Fibroblast of lung (primary cell): ENCODE measurements at places on chromosomes 12 and 14.

DNA sequence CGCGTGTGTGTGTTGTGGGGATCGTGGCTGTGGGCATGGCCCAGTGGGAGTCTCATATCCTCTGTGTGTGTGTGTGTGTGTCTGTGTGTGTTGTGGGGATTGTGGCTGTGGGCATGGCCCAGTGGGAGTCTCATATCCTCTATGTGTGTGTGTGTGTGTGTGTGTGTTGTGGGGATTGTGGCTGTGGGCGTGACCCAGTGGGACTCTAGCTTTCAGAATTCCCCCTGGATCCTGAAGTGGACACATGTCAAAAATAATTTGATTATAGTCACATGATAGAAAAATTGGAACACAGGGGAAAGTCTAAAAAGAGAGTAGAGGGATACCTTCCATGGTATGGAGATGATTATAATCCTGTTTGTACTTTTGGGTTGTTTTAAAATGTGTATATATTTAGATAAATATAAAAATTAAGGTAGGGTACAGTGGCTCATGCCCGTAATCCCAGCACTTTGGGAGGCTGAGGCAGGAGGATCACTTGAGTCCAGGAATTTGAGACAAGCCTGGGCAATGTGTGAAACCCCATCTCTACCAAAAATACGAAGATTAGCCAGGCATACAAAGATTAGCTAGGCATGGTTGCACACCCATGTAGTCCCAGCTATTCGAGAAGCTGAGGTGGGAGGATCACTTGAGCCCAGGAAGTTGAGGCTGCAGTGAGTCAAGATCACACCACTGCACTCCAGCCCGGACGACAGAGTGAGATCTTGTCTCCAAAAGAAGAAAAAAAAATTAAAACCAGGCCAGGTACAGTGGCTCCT is 11.0 kb downstream of the PAPLN start:
- DNase-seq = no peak

GRCh38 chr12:52949413-52950331 is 754 bp downstream of the KRT18 start:
- DNase-seq = peak; percentile 97

DNA sequence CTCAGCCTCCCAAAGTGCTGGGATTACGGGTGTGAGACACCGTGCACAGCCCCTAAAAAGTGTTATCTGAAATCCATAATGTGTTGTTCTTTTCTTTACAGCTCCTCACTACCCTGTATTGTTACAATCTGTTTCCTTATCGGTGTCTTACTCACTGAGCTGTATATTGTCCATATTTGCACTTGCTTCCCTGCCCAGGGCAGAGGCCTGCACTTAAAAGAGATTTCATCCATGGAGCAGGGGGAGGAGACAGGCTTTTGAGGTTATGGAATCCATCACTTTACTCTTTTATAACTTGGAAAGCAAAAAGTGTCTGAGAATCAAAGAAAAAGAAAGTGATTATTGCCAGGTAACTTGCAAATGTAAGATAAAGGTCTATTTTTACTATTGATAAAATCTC is 251.0 kb downstream of the DIO2 start:
- no peak for DNase-seq

DNA sequence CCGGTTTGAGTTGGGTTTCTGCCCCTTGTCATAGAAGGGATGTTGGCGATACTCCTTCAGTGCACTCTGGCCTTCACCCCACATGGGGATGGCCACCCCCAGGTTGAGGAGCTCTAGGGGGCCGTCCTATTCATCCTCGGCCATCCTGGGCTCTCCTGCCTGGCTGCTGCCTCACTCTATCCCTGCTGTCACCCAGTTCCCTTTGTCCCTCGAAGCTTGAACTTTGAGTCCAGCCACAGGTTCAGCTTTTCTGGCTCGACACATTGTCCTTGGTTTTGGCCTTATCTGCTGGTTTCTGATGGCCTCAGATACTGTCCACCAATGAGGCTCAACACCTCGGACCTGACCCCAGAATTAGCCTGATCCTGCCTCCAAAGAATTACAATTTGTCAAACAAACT is 58.6 kb downstream of the C14orf132 start:
- DNase-seq = no peak

GRCh38 chr14:90105756-90106155 is 44.0 kb downstream of the KCNK13 start:
- no peak for DNase-seq

DNA sequence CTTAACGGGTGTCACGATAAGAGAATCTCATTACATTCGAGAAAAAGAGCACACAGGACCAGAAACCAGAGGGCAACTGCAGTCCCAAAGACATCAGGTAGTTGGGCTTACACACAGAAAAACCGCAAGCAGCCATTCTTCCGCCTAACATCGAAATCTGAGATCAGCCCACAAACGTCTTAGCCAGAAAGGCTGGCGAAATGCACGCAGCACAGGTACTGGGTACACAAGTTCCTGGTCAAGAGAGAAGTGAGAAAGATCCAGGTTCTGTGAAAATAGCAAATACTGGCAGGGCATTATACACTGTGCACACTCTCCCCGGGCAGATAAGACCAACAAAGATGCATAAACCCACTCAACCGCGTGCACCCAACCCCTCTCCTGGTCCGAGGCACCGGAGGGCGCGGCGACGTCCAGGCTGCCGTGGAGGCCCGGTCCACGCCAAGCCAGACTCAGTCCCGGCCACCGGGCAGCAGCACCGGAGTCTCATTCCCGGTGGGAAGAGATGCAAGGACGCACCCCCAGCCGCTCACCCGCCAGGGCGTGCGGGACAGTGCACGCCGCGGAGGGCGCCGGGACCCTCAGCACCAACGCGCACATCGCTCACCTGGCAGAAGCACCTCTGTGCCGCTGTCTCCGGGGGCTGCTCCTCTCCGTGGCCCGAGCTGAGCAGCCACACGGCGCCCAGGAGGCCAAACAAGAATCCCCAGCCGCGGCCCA is 437 bp downstream of the ERO1A start:
- peak; percentile 67 for DNase-seq

- peak; percentile 92 for DNase-seq
These were observed 77.4 kb downstream of the SCARB1 start for GRCh38 chr12:124786061-124786964.
